Caco-2 (cell line): ENCODE measurements at places on chromosomes 7 and 10. TPM values are rescaled to one million over a fixed set of nuclear protein-coding genes. Genes with fewer than 3 reads are reported as not detected.

Gene ERVW-1
- 0.51 TPM in 1 of 2 replicates, not detected in the other for total RNA-seq

- no peaks in the 10 kb centered on the region for H3K4me1 ChIP-seq
- H3K36me3 ChIP-seq: no peaks in the 10 kb centered on the region
- no peak for DNase-seq
- no peak overlapping the region for H3K27ac ChIP-seq
- no peak overlapping the region for H3K4me3 ChIP-seq
- H3K27me3 ChIP-seq: no peaks in the 10 kb centered on the region
Measured at GRCh38 chr10:2005546-2005945, 268.2 kb upstream of the ADARB2 start.

DNA sequence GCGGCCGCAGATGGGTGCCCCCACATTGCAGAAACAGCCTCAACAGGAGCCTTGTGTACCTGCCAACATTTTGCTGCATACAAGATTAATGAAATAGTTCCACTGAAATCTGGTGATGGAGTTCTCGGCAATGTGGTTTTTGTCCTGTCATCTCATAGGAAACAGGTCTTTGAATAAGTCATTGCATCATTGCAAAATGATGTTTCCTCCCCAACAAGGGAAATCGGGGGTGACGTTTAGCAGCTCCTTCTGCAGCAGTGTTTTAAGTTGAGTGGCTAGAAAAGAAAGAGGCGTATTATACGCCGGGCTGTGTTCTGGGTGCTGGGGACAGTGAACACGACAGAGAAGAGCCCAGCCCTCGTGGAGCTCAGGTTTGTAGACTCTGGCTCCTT is 177.0 kb downstream of the PRKAG2 start:
- H3K27ac ChIP-seq: no peak overlapping the region
- no peak for DNase-seq
- peaks cover 25% of the 10 kb centered on the region for H3K4me1 ChIP-seq
- H3K36me3 ChIP-seq: no peaks in the 10 kb centered on the region; the same call in 1 of the 2 replicates

GRCh38 chr10:17239345-17240085 is 11.5 kb downstream of the VIM start:
- H3K4me3 ChIP-seq: no peak overlapping the region
- no peaks in the 10 kb centered on the region for H3K27me3 ChIP-seq
- no peak overlapping the region for H3K27ac ChIP-seq
- no peaks in the 10 kb centered on the region for H3K36me3 ChIP-seq
- no peaks in the 10 kb centered on the region for H3K4me1 ChIP-seq
- no peak for DNase-seq

Gene GPR15LG
- total RNA-seq: not detected in 2 replicates

Gene CFAP58
- total RNA-seq: not detected in 2 replicates

DNA sequence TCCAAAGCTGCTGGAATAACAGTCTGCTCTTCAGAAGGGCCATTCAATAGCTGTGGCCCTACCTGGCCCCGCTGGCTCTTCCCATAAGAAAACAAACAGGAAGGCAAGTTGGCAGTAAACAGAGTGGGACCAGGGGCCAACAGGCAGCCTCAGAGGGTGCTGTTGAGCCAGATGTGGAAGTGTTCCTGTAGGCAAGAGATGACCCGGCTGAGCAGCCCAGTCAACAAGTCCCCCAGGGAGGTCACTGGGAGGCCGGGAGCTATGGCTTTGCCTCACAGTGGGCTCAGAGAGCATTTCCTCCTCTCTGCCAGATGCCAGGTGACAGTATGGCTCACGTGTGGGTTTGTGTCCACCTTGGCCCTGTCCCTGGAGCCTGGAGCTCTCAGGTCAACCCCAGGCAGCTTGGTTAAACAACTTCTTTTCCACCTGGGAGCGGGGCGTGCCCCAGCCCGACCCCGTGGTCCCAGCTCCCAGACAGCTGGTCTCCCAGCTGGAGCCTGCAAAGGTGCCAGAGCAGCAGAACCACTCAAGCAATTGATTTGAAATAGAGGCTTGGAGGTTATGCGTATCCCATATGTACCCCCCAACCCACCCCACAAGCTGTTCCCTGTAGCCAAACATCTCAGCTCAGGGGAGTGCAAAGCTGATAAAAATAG is 33.8 kb upstream of the LOXL4 start:
- H3K4me3 ChIP-seq: no peak overlapping the region
- H3K27me3 ChIP-seq: no peaks in the 10 kb centered on the region; the same call in 1 of the 2 replicates
- DNase-seq: no peak

Gene LIPF
- total RNA-seq: not detected in 2 replicates

DNA sequence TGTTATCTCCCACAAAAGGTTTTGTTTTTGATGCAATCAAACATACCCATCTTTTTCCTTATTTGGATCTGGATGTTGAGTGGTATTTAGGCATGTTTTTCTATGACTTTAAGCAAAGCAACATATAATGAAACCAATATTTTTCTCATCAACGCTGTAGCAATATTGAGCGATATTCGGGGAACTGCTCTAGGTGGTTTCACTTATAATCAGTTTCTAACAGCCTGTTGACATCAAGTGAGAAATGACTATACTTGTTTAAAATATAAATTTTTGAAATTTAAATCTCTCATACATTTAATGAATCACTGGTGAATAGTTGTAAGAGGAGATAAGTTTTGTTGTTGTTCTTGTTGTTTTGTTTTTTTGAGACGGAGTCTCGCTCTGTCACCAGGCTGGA is 52.8 kb upstream of the CCAR1 start:
- H3K4me3 ChIP-seq: no peak overlapping the region
- no peak for DNase-seq
- no peaks in the 10 kb centered on the region for H3K4me1 ChIP-seq
- H3K27ac ChIP-seq: no peak overlapping the region
- H3K36me3 ChIP-seq: no peaks in the 10 kb centered on the region

Gene FXYD4
- total RNA-seq: not detected in 2 replicates

- H3K4me3 ChIP-seq: no peak overlapping the region
- no peaks in the 10 kb centered on the region for H3K36me3 ChIP-seq
- no peak overlapping the region for H3K27ac ChIP-seq
- H3K27me3 ChIP-seq: no peaks in the 10 kb centered on the region
- H3K4me1 ChIP-seq: peaks cover 30% of the 10 kb centered on the region
Measured at GRCh38 chr10:43861966-43862751, 213.5 kb upstream of the ZNF32 start.

- DNase-seq: no peak
- H3K36me3 ChIP-seq: no peaks in the 10 kb centered on the region
Measured at GRCh38 chr10:34590793-34591192, 224.3 kb downstream of the PARD3 start.

- DNase-seq: no peak
- no peak overlapping the region for H3K4me3 ChIP-seq
- H3K27me3 ChIP-seq: no peaks in the 10 kb centered on the region
Measured at GRCh38 chr7:155161690-155162089, 91.6 kb downstream of the HTR5A start.

DNA sequence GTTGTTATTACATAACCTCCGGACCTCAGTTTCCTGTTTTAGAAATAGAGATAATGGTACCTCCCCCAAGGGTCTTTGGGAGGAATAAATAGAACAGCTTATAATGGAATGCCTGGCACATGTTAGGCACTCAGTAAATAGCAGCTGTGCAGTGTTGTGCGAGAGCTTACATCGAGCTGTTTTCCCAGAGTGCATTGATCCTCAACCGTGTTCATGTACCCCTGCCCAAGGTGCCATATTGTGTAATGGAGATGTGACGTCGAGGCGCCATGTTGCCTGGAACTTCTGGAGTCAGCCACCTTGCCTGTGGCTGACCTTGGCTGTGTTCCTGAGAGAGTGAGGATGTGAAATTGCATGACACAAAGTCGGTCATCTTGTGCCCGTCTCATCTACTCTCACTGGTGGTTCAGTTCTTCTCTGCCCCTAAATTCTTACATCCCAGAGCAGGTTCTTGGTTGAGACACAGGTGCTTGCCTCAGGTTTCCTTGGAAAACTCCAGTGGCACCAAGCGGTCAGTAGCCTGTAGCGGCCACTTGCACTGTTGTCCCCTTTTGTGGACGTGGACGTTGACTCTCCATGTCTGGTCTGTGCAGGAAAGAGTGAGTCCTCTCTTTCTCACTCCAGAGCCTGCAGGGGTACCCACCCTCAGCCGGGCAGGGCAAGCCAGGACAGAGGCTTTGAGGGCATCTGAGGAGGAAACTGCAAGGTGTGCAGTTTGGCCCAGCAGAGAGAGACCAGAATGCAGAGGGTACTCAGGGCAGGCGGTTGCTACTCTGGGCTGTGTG is 230.6 kb downstream of the MGMT start:
- no peak overlapping the region for H3K4me3 ChIP-seq
- no peaks in the 10 kb centered on the region; the same call in 1 of the 2 replicates for H3K36me3 ChIP-seq
- H3K27ac ChIP-seq: no peak overlapping the region
- no peaks in the 10 kb centered on the region for H3K4me1 ChIP-seq

DNA sequence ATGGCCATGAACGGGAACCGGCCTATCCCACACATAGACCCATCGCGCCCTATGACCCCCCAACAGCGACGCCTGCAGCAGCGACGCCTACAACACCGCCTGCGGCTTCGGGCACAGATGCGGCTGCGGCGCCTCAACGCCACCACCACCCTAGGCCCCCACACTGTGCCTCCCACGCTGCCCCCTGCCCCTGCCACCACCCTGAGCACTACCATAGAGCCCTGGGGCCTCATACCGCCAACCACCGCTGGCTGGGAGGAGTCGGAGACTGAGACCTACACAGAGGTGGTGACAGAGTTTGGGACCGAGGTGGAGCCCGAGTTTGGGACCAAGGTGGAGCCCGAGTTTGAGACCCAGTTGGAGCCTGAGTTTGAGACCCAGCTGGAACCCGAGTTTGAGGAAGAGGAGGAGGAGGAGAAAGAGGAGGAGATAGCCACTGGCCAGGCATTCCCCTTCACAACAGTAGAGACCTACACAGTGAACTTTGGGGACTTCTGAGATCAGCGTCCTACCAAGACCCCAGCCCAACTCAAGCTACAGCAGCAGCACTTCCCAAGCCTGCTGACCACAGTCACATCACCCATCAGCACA is 9.5 kb downstream of the POLD2 start:
- H3K4me3 ChIP-seq: no peak overlapping the region
- H3K27ac ChIP-seq: no peak overlapping the region
- H3K36me3 ChIP-seq: no peaks in the 10 kb centered on the region; the same call in none of the 2 replicates
- H3K4me1 ChIP-seq: no peaks in the 10 kb centered on the region

DNA sequence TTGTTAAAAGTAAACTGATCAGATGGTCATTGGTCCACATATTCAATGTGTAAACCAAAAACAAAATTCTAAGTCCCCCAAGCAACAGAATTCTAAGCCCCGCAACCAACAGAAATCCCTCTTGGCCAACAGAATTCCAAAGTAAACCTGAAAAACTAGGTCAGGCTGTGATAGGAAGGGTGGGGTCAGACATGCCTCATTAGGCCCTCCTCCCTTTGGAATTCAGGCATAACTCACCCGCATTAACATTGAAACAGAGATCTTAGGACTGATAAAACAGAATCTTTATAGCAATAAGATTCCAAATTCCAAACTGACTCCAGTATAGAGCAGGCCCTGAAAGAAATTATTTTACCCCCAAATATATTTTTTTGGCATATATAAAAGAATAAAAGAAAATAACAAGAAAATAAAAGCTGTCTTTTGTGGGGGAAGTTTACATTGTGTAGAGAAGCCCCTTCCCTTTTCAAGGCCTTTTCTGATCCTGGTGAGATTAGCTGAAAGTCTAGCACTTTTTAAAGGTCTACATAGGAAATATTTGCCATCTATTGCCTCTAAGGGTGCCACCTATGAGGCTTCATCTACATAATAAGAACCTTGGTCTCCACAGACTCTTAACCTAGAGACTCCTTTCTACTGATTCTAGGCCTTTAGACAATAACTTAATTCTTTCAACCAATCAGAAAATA is 30.5 kb downstream of the GNAT3 start:
- peaks cover 11% of the 10 kb centered on the region; the same call in 1 of the 2 replicates for H3K4me1 ChIP-seq
- no peaks in the 10 kb centered on the region for H3K36me3 ChIP-seq
- no peak overlapping the region for H3K27ac ChIP-seq
- H3K4me3 ChIP-seq: no peak overlapping the region
- no peaks in the 10 kb centered on the region for H3K27me3 ChIP-seq

GRCh38 chr7:128874140-128875031 is 11.7 kb downstream of the ATP6V1F start:
- DNase-seq: no peak
- H3K27ac ChIP-seq: no peak overlapping the region
- H3K4me3 ChIP-seq: no peak overlapping the region
- no peaks in the 10 kb centered on the region for H3K36me3 ChIP-seq
- 0 out of 2 replicates have a peak, but pooled peaks cover 3% of the 10 kb centered on the region for H3K4me1 ChIP-seq

Gene LIPK
- not detected in 2 replicates for total RNA-seq

Gene EN2
- total RNA-seq: 1.1 and 1.5 TPM in 2 replicates

Gene GATAD1
- 36.7 and 38.2 TPM in 2 replicates for total RNA-seq

DNA sequence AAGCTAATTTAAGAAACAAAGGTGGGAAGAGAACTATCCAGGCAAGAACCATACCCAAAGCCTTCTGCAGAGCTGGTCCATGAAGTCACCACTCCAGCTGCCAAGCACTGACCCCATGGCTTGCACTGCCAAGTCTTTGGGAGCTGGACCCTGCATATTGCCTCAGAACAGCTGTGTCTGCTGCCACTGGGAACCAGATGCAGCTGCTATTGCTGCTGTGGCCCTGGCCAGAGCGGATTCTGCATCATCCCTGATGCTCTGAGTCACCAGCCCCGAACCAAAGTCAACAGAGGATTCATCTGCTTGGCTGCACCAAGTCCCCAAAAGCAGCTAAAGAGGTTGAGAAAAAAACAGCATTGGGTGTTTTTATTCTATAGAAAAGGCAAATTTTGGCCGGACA is 39.2 kb upstream of the GSAP start:
- H3K4me3 ChIP-seq: no peak overlapping the region
- H3K27me3 ChIP-seq: no peaks in the 10 kb centered on the region
- no peaks in the 10 kb centered on the region for H3K36me3 ChIP-seq
- peaks cover 30% of the 10 kb centered on the region for H3K4me1 ChIP-seq
- H3K27ac ChIP-seq: no peak overlapping the region
- DNase-seq: no peak

DNA sequence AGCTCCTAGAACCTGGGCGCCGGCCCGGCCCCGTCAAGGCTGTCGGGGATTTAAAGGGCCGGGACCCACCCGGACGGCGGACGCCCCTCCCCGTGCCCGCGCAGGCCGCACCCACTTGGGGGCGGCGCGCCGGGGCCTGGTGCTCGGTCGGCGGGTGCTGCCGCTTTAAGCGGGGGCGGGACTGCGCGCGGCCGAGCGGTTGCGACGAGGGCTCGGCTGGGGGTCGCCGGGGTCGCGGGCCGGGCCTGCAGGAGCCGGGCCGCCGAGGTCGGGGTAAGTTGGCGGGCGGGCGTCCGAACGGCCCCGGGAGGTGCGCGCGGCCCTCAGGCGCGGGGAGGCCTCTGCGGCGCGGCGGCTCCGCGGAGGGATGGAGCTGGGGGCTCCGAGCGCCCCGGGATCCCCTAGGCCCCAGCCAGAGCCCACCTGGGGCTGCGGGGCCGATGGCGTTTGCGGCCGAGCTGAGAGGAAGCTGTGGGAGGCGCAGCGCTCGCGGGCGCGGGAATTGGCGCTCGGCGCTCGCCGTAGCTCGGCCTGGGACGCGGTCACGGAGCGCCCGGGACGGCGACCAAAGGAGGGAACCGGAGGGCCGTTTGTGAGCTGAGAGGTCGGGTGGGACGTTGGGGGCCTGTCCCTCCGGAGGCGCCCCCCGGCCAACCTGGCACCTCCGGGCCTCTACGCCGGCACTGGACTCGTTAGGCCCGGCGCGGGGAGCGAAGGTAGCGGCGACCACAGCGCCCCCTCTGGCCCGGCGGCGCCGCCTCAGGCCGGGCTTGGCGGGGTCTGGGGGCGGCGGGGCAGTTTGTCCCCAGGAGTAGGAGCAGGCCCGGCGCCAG is at the start of gene TRRAP:
TSS of gene TRRAP (plus strand) at position 168 of the 833 bp plus-strand sequence. CDS start 2,619 bp downstream, outside the sequence.
- no peaks in the 10 kb centered on the region for H3K27me3 ChIP-seq
- H3K4me3 ChIP-seq: peak within 1 kb of the TSS; percentile 99
- peak; percentile 87 for DNase-seq
- no peaks in the 10 kb centered on the region; the same call in 1 of the 2 replicates for H3K36me3 ChIP-seq

Gene TCAF1
- 92.3 and 95.1 TPM in 2 replicates for total RNA-seq

GRCh38 chr7:27156508-27156898 is at the start of gene HOXA7:
HOXA7 (minus strand) TSS chr7:27156675; CDS start chr7:27156545, 130 bp downstream.
- H3K4me1 ChIP-seq: peaks cover 9% of the 10 kb centered on the region
- peak within 1 kb of the TSS; percentile 49 for H3K4me3 ChIP-seq
- H3K27me3 ChIP-seq: no peaks in the 10 kb centered on the region
- no peaks in the 10 kb centered on the region; the same call in 1 of the 2 replicates for H3K36me3 ChIP-seq
